Stimulated activated CD4-positive, alpha-beta T cell treated with anti-CD3 and anti-CD28 coated beads, Interleukin-15, amount 100 ng/mL, for 1 hour (primary cell): ENCODE measurements at places on chromosomes 1 and 21.

GRCh38 chr1:63127376-63127775 is 195.0 kb upstream of the FOXD3 start:
- no peak for DNase-seq

GRCh38 chr1:223887747-223888418 is 42.1 kb upstream of the TP53BP2 start:
- no peak for DNase-seq

- no peak for DNase-seq
These were observed 47.9 kb upstream of the LEPR start for GRCh38 chr1:65372557-65372956.

DNA sequence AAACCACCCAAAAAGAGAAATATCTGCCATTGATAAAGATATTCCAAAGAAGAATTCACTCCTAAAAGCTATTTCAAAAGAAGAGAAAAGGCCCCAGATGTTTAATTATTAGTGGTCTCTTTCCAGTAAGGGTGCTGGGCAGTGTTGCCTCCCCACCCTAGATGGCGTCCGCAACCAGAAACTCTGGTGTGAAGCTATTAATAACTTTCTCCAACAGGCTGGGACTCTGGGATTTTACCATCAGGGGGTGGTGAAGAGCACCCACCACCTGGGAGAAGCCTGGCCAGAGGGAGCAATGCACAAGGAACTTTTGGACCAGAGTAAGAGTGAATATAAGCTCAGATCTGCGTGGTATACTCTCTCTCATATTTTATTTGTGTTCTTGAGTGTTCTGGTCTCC is 115.4 kb upstream of the TIAM1 start:
- DNase-seq: no peak

GRCh38 chr1:248926401-248927182 is 20.6 kb downstream of the PGBD2 start:
- no peak for DNase-seq
